ENCODE measurements at places on chromosomes 5 and 9.

DNA sequence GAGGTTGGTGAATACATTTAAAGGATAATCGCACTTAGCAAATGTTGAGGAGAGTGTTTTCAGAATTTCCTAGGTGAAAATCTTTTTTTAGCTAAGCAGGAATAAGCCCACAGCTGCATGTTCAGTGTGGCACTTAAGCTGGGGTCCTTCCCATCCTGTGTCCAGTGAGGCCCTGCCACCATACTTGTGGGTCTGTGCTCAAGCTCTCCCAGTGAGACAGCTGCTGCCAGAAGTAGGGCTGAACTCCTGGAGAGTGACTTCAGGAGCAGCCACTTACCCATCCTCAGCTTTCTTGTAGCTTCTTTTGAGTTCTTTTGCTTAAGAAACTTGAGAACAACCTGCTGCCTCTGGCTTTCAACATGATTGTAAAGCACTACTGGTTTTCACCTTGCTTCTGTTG is 110.0 kb upstream of the DHFR start:
- no peak for DNase-seq

DNA sequence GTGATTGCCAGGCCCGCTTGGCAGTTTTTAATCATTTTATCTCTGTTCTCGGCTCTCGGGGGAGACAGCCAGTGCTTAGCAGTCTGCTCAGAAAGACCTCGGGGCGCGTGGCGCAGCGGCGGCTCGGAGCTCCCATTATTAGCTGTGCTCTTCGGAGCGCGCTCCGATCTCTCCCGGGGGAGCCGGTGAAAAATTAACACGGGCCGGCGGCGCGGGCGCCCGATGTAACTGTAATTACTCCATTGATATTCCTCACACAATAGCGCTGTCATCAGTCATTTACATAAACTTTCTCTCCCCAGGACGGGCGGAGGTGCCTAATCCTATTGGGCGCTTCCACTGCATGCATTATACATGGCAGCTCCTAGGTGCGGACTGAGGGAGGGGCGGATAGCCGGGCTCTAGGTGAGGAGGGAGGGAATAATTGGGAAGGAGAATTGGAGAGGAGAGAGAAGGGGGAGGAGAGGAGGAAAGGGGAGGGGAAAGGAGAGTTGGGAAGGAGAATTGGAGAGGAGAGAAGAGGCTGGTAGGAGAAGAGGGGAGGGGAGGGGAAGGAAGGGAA is 24.9 kb downstream of the LMX1B start:
- no peak for DNase-seq

- DNase-seq: no peak
Observed at GRCh38 chr5:1016036-1016435, 7.4 kb downstream of the NKD2 start.

GRCh38 chr9:14314424-14314928 is 535 bp upstream of the NFIB start:
- DNase-seq: peak; percentile 96

DNA sequence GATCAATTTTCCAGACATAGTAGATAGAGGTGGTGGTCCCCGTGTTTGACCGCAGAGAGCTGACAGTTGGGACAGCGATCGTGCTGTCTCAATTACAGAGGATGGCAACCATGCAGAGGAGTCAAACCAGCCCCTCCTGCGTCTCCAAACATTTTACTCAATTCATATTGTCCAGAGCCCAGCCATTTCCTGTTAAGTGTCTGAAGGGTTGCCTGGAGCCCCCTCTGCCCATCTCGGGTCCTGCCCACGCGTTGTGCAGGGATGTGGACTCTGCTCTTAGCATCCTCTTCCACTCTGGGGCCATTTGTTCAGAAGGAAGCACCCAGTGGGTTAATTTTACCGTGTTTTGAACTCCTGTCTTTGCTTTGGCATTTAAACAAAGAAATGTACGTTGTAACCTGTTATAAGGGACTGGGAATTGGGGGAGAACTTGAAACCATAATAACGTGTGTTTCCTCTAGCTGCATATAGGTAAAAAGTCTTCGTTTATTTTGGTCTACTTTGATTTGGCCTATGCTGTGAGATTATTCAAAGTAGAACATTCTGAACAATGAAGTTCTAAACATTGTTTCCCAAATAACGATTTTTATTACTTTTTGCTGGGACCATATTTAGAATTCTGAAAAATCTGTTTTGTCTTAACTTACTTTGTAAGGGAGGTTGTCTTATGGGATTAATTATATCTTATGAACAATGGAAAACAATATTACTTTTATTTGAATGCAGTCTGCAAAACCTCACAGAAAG is 876 bp downstream of the EGFLAM start:
- DNase-seq: no peak

DNA sequence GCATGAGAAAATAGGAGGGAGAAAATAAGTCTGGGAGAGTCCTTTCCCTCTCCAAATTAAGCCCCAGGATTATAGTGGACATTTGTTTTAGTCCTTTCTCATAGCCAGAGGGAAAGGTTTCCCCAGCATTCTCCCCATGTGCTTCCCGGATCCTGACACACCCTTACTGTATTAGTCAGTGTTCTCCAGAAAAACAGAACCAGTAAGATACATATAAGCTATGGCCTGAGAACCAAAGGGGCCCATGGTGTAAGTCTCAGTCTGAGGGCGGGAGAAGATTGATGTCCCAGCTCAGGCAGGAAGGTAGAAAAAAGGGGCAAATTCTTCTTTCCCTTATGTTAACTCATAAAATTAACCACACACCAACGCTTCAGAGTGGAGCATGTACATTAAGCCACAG is 25.6 kb upstream of the SPATA31D4 start:
- DNase-seq: peak; percentile 84

DNA sequence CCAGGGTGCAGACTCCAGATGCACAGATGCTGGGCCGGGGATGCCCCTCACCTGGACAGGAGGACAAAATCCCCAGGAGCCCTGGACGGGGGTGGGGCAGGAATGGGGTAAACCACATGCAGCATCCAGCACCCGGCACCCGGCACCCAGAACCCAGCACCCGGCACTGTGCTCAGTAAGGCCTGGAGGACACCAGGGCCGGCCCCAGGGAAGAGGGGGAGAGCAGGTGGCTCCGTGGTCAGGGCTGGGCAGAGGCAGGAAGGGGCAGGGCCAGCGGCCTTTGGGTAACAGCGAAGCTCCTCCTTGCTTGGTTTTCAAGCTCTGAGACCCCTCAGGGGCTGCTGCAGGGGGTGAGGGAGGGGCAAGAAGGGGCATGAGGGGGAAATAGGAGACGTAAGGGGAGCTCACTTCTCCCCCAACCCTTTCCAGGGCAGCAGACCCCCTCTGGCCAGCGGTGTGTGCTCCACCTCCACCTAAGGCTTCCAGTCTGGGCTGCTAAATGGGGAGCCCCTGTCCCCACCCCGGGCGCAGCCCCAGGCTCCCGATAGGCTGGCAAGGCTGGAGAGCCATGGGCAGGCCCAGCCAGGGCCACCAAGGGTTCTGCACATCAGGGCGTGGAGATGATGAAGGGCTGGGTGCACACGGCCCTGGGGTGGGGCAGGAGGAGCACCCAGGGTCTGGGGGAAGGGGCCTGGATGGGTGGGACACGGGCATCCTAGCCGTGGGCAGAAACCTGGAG is 17.8 kb upstream of the SLC6A19 start:
- DNase-seq: no peak
